ENCODE measurements at places on chromosomes 12 and 14.

DNA sequence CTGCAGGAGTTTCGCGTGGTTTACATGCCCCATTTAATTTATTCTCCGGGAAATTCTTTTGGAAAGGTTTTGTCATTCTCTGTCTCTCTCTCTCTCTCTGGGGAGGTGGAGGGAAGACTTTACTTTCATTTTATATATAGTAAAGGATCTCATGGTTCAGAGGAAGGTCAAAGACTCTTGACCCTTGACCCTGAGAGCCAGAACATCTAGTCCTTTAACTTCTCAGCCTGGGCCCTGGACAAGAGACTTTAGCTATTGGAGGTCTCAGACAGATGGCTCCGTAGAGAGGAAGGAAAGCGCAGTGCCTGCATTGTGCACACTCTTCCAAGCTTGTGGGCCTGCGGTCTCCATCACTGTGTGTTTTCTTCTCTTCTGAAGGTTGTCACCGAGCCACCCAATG is 43.7 kb downstream of the CCDC92 start:
- DNase-seq = no peak

GRCh38 chr12:171743-172676 is 41.9 kb downstream of the SLC6A12 start:
- DNase-seq = no peak

GRCh38 chr12:14678547-14679150 is 17.8 kb downstream of the GUCY2C start:
- no peak for DNase-seq

DNA sequence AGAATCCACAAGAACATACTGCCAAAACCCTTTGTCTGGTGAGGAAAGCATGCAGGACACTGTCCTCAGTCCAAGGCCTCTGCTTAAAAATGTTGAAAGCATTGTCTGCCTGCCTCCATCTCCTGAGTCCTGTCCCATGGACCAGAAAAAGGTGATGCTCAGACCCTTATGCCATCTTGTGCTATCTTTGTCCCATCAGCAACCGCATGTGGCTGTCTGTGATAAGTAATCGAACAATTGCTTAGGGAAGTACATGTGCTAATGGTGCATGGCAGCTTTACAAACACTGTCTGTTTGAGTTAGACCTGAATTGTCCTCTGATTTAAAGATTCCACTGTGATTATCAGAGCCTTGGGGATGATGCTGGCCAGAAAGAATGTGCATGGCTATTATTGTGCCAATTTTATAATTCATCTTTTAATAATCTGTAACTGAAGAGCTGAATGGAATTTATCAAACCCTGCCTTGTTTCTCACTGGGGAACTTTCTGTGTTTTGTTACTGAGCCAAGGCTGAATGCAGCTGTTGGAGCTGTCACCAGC is 177.5 kb downstream of the DACT1 start:
- no peak for DNase-seq

DNA sequence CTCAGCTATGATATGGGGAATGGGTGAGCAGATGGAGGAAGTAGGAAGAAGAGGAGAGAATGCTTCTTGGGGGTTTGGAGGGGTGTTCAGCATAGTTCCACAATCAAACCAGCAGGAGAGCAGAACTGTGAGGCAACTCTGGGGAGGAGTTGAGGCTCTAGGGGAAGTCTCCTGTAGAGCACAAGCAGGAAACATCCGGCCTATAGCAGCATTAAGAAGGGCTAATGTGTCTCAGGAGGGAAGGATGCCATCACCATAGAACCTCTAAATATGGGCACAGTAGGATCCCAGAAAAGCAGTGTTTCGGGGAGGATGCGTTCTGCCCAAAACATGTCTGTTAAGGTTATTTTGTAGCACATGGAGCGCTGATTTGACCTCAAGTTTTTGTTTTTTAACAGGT is 8.4 kb upstream of the SALL2 start:
- no peak for DNase-seq

GRCh38 chr12:131105736-131106348 is 152.1 kb downstream of the ADGRD1 start:
- DNase-seq = no peak

DNA sequence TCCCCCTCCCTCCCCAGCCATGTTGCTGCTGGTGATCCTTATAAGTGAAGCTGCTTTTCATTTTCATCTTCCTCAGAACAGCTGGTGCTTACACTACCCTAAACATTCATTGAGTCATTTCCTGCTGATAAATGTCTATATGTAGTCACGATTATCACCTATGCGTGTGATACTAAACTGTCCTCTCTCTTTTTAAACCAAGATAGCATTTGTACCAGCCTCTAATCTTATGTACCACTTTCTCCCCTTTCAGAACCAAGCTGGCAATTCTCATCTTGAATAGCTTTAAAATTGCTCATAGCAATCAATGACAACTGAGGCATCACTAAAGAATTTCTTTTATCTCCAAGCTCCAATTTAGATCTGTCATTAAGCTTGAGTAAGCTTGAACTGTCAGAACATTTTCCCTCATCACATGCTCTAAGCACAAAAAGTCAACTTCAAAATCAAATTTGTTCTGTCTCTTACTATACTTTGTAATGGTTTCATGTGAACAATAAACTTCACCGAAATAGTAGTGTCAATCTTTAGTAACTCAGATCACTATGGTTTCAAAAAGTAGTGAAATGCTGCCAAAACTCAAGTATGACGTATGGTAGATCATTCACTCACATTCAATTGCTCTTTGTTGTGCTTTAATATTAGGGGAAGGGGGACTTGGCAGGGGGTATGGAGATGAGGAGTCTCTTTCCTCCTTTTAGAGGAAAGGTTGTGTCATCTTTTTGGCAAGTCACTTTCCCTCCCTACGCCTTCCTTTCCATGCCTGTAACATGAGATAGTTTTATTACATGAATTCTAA is 178.1 kb upstream of the NOVA1 start:
- DNase-seq = no peak

- no peak for DNase-seq
Measured at GRCh38 chr12:120821878-120822277, 82.3 kb downstream of the SPPL3 start.

GRCh38 chr14:75113932-75114539 is 12.8 kb downstream of the NEK9 start:
- no peak for DNase-seq

DNA sequence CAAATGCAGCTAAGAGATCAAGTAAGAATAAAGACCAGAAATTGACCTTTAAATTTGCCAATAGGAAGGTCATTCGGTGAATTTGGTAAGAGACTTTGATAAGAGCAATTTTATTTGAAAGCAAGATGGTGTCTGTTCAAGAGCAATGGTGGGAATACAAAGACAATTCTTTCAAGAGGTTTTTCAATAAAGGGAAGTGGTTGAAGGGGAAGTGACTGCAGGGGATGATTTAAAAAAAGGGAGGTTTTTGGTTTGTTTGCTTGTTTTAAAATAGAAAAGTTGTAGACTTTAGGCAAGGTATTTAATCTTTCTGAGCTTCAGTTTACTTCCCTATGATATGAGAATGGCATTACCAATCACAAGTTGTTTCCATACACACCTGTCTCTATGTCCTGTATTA is 4.3 kb upstream of the APPL2 start:
- no peak for DNase-seq

DNA sequence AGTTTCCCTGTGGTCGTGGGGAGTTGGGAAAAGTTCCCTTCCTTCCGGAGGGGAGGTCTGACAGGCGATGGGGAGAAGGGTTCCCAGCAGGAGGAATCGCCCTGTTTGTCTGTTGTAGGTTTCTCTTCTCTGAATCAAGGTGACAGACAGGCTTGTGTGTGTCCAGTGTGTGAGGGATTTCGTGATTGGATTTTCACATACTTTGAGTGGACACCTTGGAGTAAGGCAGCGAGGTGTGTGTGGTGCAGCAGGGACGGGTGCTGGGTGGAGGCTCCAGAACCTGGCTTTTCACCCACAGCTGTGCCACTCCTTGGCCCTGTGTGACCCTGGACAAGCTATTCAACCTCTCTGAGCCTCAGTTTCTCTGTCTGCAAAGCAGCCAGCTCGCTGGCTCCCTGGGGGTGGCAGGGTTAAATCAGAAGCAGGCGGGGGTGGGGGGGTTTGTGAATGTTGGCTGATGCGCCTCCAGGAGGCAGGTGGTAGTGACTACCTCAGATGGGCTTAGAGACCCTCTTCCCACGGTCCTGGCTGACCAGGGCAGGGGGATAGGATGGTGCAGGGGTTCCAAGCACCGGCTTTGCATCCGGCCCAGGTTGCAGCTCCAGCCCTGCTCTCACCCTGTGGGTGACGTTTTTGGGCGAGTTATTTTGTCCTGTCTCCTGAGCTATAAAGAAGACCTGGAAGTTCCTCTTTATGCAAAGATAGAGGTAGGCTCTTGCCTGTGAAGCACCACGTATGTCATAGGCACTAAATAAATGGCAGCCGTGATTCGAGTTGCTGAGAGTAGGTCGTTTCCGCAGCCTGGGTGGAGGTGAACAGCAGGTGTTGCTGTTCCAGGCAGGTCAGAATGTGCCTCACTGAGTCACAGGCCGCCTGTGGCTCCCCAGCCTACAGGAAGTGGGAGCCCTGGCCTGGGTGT is 679 bp downstream of the BDKRB2 start:
- DNase-seq = no peak

GRCh38 chr12:111073370-111073769 is 153.0 kb upstream of the MYL2 start:
- no peak for DNase-seq

- DNase-seq = no peak
Measured at GRCh38 chr14:71301611-71302010, 394.4 kb downstream of the PCNX1 start.
